EH (cell line): ENCODE measurements at places on chromosomes 12 and 14.
A peak's percentile ranks its signal among the peaks of the same experiment; 100 is the strongest.

GRCh38 chr12:92745856-92746550 is 43.2 kb downstream of the PLEKHG7 start:
- DNase-seq, result peak; percentile 95

DNA sequence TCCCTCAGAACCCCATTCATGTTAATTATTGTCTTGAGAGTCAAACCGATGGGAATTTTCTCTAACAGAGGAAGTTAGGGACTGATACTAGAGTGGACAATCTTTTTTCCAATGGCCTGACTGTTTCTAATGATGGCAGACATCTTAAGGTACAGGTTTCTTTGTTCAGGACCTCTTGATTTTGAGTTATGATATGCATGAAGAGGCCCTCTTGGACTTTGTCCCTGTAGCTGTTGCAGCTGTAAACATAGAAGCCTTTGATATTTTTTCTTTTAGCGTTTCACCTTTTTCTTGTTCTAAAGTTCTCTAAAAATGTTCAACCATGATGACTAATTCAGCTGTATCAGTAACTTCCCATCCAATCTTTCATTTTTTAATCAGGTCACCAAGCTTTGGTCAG is 53.0 kb downstream of the LGR5 start:
- DNase-seq, result no peak

- no peak for DNase-seq
Measured at GRCh38 chr12:6189028-6189427, 11.2 kb upstream of the CD9 start.

GRCh38 chr14:95830386-95830785 is 46.2 kb upstream of the TUNAR start:
- no peak for DNase-seq

GRCh38 chr12:29081101-29081500 is 68.0 kb upstream of the FAR2 start:
- DNase-seq, result peak; percentile 61

- peak; percentile 92 for DNase-seq
Measured at GRCh38 chr12:108696111-108696995, 35.0 kb downstream of the CORO1C start.

DNA sequence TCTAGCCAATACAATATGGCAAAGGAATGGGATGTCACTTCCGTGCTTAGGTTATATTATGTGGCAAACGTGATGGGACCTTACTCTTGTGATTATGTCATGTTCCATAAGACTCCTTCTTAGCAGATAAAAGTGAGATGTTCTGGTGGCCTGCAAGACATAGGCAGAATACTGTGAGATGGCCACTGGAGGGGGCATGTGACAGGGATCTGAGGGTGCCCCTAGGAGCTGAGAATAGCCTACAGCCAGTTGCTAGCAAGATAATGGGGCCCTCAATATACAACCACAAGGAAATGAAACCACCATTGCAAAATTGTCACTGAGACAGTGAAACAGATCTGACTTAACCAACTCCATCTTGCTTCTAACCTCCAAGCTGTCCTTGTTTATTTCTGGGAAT is 151.4 kb upstream of the SSTR1 start:
- peak; percentile 25 for DNase-seq

DNA sequence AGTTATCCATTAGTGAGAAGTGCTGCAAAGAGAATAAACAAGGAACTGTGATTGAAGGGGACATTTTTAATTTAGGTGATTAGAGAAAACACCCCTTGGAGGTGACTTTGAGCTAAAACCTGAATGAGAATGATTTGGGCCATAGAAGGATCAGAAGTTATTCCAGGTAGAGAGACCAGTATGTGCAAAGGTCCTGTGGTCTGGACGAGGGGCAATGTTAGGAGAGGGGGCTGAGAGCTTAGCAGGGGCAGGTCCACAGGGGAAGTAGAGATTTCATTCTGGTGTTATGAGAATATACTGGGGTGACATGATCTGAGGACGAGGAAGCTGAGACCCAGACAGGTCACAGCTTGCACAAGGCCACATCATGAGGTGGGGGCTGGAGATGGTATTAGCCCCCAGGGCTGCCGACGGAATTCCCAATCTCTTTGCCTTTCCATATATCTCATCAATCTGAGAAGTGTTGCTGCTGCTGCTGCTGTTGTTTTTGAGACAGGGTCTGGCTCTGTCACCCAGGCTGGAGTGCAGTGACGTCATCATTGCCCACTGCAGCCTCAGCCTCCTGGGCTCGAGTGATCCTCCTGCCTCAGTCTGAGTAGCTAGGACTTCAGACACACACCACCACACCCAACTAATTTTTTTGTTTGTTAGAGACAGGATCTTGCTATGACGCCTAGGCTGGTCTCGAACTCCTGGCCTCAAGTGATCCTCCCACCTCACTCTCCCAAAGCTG is 55.6 kb downstream of the KCTD10 start:
- no peak for DNase-seq

- DNase-seq, result no peak
Measured at GRCh38 chr14:51871846-51872245, 11.4 kb downstream of the GNG2 start.

DNA sequence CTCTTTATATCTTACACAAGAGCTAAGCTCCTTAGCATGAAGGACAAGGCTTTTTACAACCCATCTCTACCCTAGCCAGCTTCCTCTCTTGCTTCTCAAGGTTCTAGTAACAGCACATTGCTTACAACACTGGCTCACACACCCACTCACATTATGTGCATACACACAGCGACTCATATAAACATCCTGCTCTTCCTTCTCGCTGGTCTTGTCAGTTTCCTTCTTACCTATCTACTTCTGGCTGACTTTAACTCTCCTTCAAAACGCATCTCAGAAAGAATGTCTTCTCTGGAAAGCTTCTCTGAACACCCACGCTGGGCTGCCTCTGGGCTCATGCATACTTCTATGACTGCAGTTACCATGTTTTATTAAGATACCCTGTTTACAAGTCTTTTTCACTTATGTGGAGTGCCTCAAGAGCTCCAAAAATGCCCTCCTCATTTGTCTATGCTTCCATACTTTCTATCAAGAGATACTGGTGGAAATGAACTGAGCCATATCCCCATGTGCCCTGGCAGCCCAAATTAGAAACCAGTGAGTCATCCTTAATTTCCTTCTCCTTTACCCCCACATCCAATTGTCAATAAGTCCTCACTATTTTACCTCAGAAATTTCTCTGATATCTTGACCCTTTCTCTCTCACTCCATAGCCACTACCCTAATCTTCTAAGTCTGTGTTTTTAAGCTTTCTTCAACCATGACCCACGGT is 126.9 kb upstream of the KRAS start:
- DNase-seq, result peak; percentile 65

DNA sequence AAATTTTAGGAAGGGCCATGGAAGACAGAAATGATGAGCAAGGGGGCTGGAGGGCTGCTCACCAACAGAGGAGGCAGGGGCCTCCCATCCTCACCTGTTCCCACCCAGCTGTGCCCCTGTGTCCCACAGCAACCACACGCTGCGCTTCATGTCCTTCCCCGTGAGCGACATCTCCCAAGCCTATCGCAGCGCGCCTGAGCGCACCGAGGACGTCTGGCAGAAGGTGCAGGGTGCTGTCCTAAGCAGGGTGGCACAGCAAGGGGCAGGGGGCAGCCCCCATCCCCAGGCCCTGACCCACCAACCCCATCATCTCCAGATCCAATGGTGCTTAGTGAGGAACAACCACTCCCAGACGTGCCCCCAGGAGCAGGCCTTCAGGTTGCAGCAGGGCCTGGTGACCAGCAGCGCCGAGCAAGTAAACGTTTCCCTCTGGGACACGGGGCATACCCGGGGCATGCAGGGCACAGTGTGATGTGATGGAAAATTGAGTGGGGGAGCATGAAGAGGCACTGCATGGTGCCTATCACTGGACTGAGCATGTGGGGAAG is 8.1 kb downstream of the CARMIL3 start:
- no peak for DNase-seq

- no peak for DNase-seq
Measured at GRCh38 chr12:103387385-103387784, 108.4 kb downstream of the C12orf42 start.

- no peak for DNase-seq
Measured at GRCh38 chr14:89621791-89622638, 205.0 kb upstream of the FOXN3 start.

DNA sequence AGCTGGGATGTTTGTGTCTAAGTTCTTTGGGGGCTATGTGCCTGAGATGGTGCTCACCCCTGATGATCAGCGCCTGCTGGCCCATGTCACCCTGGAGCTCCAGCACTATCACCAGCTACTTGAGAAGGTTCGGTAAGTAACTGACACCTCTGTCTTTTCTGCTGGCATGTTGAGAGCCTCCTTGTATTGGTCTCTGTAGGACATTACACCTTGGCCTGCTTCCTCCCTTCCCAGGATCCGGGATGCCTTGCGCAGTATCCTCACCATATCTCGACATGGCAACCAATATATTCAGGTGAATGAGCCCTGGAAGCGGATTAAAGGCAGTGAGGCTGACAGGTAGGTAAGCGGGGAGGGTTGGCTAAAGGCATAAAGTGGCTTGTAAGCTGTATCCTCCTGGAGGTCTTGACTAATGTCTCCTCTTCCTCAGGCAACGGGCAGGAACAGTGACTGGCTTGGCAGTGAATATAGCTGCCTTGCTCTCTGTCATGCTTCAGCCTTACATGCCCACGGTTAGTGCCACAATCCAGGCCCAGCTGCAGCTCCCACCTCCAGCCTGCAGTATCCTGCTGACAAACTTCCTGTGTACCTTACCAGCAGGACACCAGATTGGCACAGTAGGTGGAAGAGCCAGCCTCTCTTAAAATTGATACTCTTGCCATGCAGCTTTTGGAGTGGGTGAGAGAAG is 5.5 kb downstream of the DDIT3 start:
- DNase-seq, result no peak

DNA sequence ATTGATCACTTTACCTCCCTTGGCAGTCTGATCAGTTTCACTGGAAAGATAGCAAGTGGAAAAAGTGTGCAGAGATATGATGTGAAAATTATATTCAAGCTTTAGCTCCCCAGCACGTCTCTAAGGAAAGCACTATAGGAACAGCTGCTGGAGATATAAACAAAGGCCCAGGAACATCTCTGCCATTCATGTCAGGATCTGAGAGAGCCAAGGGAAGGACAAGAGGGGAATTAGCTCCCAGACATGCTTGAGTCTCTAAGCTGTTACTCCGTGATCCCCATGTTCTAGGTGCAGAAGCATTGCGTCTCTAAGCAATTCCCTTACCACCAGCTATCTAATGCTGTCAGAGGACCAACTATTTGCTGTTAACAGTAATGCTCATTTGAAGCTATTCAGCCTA is 700.2 kb downstream of the DIO2 start:
- no peak for DNase-seq

DNA sequence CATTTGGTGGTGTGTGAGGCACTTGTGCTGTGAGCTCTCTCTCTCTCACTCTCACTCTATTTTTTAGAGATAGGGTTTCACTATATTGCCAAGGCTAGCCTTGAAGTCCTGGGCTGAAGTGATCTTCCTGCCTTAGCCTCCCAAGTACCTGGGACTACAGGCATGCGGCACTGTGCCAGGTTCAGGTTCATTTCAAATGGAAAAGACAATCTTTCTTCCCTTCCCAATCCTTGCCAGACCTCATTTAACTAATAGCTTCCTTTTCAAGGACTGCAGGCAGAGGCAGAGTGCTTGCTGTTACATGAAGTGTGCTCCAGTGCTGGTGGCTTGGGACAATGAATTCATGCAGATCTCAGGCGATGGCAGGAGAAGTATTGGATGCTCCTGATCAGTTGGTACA is 73.2 kb upstream of the BICD1 start:
- DNase-seq, result no peak

- peak; percentile 29 for DNase-seq
Measured at GRCh38 chr12:6644903-6645302, 2.3 kb downstream of the ACRBP start.

GRCh38 chr12:122835750-122836026 is 431 bp downstream of the HIP1R start:
- DNase-seq, result no peak

GRCh38 chr12:92167075-92167474 is 21.4 kb upstream of the BTG1 start:
- DNase-seq, result no peak

DNA sequence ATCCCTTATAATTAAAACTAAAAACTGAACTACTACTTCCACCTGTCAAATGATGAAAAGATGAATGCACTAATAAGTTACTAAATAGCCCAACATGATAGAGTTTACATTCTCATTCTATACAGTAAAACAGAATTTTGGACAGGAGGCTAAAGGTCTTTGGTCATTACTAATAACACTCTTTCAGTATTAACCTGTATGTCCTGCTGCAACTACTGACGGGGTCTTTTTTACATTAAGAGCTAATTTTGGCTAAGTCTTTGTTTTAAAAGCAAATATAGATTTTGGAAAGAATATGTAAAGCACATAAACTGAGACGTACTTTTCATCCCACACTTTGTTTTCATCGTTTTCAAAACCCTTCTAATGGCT is 175.4 kb upstream of the CDKN3 start:
- DNase-seq, result no peak

GRCh38 chr12:119642986-119643385 is 24.9 kb upstream of the PRKAB1 start:
- DNase-seq, result no peak

GRCh38 chr12:30330565-30330964 is 365.1 kb downstream of the IPO8 start:
- no peak for DNase-seq

- DNase-seq, result no peak
Measured at GRCh38 chr14:32070282-32070681, 6.8 kb upstream of the ARHGAP5 start.

DNA sequence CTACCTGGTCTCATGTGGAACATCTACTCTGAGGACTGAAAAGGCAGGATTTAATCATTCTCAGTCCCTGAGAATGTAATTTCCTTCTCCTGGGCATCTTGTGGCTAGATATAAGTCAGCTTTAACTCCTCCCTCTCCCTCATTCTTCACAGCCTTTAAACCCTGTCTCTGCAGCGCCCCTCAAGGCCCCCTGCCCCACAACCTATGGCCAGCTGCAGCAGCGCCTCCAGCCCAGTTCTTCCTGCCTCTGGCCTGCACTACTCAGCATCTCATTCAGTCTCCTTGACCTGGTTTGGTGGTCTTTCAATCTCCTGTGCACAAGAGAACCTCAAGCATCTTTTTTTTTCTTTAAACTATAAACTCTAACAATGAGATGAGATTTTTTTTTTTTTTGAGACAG is 29.3 kb downstream of the NCKAP5L start:
- DNase-seq, result no peak

DNA sequence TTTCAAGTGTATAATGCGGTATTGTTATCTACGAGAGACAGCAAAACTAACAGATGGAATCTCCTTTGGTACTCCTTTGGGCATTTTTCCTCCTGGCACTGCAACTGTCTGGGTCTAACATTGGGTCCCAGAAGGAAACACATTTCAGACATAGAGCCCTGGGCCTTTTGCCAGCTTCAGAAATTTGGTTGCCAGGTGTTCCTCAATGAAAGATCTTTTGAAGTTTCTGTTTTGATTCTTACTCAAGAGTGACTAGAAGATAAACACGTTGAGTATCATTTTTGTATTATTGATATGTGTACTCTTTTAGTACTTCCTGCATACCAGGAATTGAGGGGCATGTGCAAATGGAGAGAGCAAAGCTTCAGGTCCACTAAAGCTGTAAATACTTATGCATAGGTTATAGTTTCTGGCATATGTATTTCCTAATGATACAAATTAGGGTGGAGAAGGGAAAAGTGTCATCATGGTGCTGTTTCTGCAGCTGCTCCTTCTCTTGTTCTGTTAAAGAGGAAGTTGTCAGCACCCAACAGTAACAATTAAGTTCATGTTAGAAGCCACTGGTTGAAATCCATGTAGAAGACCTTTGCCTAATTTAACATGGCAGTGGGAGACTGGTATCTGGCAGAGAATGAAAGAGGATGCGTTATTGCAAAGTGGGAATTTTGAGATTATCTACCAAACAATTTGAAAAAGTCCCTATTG is 53.5 kb downstream of the SLC38A6 start:
- no peak for DNase-seq
